ENCODE measurements at places on chromosomes 11 and 22.
A peak's percentile ranks its signal among the peaks of the same experiment; 100 is the strongest.

DNA sequence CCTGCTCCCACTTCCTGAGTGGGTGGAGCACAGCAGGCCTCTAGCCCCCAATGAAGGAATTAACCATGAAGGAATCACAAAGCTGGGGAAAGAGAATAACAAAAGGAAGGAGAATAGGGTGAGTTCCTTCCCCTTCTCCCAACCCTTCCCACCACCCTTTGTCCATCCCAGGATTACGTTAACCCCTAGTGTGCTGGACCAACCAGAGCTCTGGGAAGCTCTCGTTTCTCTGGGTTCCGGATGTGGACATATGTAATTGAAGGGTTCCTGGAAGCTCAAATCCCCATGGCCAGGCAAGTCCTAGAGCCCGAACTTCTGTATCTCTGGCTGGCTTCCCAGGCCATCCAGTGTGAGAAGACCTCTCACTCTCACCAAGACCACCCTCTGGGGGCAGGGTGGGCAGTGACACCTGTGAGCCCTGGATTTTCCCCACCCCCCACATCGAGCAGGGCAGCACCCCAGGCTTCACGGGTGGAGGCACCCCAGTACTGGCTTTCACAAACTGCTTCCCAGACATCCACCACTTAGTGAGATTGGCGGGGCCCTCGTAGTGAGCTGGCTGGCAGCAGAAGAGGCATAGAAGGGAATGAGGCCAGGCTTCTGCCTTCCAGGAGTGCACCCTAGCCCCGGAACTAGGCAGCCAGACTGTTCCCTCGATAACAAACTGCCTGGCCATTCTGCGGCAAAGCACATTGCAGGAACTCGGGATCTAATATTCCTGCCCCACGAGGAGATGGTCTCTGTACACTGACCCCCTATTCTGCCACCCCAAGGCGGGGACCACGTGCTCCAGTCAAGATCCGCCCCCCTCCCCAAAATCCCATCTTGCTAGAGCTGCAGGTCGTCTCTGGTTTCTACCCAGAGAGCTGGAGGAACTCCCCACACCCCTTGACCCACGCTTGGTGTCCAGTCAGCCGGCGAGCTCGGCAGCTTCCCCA, 2.1 kb downstream of the NECTIN1 start:
- no peak for DNase-seq

GRCh38 chr11:8597182-8597581, 3.2 kb upstream of the STK33 start:
- peak; percentile 18 for DNase-seq

DNA sequence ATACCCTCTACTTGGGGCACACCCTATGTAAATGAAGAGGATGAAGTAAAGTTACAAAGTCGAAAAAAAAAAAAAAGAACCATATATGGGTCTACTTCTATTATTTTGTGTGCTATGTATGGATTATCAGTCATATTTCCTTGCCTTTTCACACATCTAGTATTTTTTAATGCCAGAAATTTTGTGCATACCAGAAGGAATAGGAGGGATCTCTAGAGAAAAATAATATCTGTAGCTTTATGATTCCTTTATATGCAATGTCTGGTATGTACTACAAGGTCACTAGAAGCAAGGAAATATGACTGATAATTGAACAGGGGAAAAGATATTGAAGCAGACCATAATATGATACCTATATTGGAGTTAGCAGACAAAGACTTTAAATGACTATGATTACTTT, 713.4 kb downstream of the OPCML start:
- no peak for DNase-seq

DNA sequence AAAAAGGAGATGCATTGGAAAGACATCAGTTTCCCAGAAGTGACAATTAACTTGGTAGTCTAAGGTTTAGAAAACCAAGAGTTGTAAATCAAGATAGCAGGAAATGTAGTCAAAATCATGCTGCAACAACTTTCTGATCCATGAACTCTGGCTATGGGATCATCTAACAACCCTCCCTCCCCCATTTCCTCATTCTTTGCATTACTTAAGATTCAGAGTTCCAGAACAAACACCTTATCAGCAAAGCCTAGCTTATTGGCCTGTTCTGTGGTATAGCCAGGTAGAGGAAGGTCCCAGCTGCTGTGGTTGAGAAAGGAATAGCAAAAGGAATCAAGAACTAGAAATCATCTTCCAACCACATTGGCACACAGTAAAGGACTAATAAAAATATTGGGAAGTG, 651.1 kb downstream of the METTL15 start:
- no peak for DNase-seq

- peak; percentile 37 for DNase-seq
Observed at GRCh38 chr11:120752668-120753067, 241.1 kb downstream of the GRIK4 start.

DNA sequence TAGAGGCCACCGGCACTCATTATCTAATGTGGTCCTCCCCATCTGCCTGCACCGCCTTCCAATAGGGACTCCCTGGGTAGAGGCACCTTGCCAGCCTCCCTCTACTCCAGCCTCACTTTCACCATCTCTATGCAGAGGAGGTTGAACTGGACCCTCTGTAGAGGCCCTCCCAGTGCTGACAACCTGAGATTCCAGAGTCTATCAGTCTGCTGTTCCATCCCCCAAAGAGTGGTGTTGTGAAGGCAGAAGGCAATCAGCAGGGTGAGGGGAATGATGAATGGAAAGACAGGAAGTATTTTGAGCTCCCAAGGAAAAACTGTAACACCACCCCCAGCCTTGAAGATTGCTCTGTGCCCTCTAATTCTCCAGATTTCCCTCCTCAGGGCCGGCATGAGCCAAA, 77.9 kb downstream of the THAP12 start:
- DNase-seq = no peak

DNA sequence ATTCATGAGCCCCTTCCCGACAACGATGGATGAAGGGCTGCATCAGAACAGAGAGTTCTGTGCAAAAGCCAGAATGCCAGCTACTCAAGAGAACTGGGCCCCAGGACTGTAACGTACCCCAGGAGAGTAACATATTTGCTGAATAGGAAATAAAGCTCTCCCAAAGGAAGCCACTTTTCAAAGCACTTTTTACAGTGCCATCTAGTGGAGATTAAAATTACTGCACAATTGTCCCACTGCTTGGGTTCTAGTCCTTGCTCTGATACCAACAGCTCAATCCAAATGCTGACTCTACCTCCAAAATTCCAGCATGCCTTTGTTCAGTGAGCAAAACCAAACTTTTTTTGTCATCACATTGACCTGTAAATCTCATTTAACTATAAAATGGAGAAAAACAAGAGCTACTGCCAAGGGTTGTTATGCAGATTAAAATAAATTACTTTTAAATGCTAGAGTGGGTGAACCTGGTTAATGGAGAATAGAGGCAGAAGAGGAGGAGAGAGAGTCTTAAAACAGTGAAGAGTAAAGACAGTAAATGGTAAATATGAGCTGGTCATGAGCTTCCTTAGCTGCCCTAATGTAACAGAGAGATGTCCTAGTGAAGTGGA, 87.6 kb upstream of the FSHB start:
- DNase-seq = peak; percentile 4

DNA sequence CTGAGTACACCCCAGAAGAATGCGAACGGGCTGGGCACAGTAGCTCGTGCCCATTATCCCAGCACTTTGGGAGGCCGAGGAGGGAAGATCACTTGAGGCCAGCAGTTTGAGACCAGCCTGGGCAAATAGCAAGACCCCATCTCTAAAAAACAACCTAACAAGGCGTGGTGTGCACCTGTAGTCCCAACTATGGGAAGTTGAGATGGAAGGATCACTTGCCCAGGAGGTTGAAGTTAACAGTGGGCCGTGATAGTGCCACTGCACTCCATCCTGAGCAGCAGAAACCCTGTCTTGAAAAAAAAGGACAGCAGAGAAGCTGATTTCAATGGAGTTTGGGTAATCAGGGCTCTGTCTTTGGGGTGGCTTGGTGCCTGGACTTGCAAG, 3.3 kb downstream of the RPLP2 start:
- DNase-seq = no peak

DNA sequence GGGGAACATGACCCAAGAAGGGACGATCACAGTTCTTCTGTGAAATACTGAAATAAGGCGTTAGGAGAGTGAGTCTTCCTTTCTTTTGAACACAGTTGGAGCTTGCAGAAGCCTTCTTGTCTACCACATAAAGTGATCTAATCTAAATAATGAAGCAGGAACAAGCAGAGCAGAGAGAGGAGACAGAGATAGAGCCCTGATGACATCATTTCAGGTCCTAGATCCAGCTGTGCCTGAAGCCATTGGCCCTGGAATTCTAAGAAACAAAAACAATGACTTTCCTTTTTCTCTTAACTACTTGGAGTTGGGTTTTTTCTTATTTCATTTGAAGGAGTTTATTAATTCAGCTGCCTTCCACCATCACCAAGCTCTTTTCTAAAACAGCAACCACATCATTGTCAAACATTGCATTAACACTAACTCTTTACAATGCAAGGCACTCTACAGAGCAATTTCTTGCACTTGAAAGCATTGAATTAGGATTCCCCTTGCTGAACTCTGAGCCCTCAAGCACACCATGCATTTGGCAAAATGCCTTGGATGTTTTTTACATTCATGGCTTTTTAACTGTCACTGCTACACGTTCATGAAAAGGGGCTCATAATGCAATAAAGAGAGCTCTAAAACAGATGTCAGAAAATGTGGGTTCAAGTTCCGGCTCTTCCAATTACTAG, 117.2 kb upstream of the TIMP3 start:
- DNase-seq = no peak

DNA sequence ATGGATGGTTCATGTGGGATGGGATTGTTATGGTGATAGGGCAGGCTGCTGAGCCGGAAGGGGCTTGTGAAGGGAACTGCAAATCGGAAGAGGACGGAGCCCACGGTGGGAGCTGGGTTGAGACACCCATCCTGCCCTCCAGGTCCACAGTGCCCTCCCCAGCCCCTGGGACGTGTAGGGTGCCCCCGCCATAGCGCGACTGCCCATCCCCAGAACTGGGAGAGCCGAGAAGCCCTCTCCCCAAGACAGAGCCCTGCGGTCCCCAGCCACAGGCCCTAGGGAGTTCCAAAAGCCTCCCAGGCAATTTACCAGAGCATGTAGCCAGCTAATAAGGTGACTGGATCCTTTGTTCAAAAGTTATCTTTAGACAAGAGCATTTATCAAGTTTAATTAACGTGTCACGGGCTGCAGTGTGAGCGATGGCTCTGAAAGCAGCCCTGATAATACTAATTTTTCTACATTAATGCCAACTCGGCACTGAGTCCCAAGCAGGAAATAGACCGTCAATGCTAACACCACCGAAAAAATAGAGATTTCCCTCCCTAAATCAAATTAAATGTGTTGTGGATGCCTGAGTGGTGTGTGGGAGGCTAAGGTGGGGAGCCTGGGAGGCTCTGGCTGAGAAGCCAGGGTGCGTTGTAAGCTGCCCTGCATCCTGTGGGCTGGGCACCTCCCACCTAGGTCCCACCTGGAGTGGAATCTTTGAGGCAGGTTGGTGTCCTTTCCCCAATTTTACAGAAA, 76.8 kb upstream of the RTL6 start:
- DNase-seq = no peak

- DNase-seq = no peak
Observed at GRCh38 chr11:55719608-55720160, 53.6 kb upstream of the OR5D13 start.

DNA sequence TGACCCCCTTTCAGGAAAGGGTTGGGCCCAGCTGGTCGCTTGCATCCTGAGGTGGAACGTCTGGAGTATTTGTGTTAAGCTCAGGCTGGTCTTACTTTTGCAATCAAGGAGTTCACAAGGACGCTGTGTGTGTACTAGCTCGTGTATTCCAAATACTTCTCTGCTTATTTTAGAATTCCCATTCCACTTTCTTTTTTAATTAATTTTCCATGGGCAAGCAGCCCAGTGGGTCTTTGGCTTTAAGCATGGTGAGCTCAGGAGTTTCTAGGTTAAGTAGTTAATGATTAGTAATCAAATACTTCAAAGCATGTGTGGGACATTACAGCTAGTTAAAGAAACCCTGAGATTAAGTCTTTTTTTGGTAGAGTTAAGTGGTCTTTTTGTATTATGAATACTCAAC, 68.6 kb downstream of the CSNK2A3 start:
- no peak for DNase-seq

DNA sequence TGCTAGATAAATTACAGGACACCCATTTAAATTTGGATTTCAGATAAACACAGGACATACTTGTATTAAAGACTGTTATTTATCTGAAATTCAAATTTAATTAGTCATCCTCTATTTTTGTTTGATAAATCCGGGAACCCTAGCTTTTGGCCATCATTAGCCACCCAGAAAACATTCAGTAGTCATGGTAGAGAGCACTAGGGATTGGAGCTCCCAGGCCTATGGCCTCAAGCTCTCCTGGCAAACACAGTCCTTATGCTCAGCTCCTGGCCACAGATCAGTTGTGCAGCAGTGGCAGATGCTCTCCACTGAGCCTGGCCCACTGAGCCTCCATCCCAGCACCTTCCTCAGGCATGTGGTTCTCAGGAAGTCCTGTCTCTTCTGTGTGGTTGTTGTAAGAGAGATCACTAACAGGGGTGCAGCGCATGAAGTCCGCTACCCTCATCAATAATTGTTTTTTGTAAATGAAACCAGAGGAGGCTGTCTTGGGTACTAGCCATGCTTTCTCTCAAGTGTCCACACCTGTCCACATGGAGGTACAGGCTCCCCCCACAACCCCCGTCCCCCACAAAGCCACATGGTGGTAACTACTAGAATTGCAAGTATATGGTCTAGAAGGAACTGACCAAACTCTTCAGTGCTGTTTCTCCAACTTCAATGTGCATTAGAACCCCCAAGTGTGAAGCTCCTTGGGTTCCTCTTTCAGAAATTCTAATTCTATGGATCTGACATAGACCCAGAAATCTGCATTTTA, 1.1 kb upstream of the IRAG1 start:
- DNase-seq = no peak

DNA sequence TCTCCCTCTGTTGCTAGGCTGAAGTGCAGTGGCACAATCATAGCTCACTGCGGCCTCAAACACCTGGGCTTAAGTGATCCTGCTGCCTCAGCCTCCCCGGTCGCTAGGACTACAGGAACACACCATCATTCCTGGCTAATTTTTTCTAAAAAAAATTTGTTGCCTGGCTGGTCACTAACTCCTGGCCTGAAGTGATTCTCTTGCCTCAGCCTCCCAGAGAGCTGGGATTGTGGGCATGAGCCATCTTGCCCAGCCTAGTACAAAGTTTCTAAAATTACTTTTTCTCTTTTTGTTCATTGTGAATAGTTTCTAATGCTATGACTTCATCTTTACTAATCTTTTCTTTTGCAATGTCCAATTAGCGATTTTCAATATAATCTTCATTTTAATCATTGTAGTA, 12.5 kb downstream of the RBM7 start:
- no peak for DNase-seq

DNA sequence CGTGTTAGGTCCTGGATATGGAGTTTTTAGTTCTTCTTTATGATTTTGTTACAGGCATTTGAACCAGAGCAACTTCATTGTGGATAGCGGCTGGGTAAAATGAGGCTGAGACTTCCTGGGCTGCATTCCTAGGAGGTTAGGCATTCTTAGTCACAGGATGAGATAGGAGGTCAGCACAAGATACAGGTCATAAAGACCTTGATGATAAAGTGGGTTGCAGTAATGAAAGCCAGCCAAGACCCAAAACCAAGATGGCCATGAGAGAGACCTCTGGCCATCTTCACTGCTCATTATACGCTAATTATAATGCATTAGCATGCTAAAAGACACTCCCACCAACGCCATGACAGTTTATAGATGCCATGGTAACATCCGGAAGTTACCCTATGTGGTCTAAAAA, 23.4 kb upstream of the CLMP start:
- DNase-seq = no peak
